Caudate nucleus (tissue), 63 donors: ENCODE measurements at places on chromosomes 7 and 10.

GRCh38 chr10:78992333-78992732 is 76.4 kb upstream of the ZMIZ1 start:
- no peak for DNase-seq

DNA sequence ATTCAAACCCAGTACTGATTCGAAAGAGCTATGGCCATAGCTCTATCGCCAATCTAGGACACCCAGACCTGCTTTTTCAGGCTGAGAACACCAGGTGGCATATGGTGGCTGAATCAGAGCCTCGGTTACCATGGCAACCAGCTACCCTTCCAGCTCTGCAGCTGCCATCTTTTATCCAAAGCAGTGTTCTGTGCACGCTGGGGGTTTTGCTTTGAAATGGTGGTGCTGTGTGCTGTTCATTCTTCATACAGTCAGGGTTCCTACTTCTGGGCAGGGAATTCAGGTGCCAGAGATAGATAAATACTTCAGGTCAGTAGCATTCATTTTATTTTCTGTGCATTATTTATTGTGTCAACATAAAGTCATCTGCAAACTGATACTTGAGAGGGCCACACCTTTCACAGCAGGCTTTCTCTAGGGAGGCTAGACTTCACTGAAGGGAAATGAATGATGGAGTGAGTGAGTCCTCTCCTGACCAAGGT is 85.4 kb downstream of the AKR1D1 start:
- DNase-seq: peak; percentile 58

GRCh38 chr7:101399759-101400158 is 37.1 kb downstream of the COL26A1 start:
- no peak for DNase-seq

- DNase-seq: no peak
Observed at GRCh38 chr10:33897291-33897752, 562.9 kb upstream of the NRP1 start.

GRCh38 chr10:32004161-32004591 is 52.0 kb downstream of the KIF5B start:
- no peak for DNase-seq

DNA sequence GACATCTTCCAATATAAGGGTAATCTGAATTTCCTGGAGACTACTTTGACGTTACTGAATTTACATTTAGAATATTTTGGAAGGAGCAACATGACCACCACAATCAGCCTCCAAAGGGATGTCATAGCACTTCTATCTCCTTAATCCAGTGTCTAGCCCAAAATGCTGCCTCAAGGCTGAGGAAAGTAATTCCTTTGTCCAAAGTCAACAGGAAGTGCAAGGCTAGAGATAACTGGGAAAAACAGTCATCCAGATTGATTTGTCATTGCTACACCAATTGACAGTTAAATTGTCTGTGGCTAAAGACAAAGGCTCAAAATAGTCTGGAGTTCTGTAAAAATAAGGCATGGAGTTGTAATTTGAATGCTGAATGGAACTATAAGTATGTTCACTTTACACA is 3.9 kb upstream of the TFPI2 start:
- DNase-seq: no peak

GRCh38 chr7:1269336-1269890 is 36.7 kb downstream of the UNCX start:
- no peak for DNase-seq

DNA sequence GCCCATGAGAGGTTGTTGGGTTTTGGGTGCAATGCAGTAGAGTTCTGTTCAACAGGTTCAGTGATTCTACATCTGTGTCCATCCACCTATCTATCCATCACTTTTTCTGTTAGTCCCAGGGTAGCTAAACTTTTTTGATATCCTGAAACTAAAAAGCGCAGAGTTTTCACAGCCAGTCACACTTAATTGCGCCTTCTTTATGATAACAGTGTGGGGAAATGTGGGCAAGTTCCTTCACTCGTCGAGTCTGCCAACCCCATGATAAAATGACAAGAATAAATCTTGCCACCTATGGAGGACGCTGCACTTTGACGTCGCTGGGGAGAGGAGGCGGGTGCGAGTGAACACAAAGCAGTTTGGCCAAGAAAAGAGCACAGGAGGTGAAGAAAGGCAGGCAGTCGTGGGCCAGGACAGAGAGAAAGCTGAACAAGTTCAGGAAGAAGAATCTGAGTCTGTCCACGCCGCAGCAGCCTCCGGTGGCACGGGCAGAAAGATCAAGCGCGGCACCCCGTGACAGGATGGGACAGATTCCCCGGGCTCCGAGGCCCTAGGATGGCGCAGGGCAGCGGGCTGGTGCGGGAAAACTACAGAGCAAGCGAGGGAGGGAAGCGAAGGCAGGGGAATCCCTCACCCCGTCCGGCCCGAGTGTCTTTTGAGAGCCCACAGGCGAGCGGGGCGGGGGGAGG is 9.2 kb downstream of the SP8 start:
- DNase-seq: no peak

DNA sequence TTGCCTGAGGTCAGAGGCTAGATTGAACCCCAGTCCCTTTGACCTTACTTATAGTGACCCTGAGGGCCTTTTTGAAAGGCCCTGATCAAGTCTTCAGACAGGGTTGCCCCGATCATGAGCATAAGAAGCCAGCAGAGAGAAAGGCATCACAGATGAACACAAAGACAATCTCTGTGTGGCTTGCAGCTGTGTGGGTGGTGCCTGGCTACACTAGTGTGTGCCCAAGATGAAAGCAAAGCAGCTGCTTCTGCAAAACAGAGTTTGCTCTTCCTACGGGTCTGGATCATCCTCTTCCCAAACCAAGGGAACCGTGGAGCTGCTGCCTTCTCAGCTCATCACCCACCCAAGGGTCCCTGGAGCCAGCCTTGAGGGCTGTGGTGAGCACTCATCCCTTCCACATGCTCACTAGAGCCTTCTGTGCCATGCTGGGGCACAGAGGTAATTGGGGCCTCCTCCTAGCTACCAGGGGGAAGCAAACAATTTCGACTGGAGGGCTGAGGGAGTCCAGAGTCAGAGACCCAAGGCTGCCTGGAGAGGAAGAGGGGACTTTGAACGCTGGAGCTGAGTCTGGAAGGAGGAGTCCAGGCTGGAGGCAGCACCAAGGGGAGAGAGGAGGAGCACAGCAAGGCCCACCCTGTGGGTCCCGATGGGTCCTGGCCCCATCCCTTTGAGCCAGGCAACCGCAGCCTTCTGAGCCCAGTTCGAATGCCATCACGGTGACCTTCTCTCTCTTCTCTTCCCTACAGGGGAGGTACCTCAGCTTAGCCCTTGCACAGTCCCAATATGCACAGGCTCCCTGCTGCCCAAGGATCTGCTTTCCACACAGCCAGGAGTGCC is 42.3 kb downstream of the ANTXRL start:
- peak; percentile 83 for DNase-seq

DNA sequence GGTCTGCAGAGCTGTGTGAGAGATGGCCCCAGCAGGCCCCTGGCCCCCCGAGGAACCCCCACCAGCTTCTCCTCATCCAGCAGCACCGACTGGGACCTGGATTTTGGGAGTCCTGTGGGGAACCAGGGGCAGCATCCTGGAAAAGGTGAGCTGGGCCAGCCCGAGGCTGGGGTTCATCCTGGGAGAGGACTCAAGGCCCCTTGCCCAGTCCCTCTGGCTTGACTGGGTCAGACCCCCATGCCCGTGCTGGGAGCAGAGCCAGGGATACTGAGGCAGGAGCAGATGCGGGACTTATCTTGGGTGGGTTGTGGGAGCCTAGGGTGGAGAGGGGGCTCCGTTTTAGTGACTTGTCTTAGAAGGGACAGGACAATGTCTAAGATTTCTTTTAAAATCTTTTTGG is 47.5 kb downstream of the ZNF467 start:
- DNase-seq: no peak

DNA sequence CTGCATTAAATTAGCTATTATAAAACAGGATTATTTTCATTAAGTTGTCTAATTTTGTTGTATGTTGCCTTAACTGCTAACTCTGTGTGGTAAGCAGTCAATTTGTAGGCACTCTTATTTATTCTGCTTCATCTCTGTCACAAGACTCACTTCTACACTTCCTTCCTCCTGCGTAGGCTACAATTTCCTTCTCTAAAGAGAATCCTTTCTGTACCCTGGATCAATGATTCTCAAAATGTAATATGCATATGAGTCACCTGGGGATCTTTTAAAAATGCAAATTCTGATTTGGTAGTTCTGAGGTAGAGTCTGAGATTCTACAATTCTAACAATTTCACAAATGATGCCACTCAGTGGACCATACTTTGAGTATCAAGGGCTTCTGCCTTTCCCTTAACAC is 4.4 kb upstream of the UBE2D1 start:
- DNase-seq: no peak

GRCh38 chr7:127654404-127655394 is 2.7 kb downstream of the SND1 start:
- no peak for DNase-seq

GRCh38 chr7:74253835-74254128 is 417 bp downstream of the RFC2 start:
- DNase-seq: no peak

DNA sequence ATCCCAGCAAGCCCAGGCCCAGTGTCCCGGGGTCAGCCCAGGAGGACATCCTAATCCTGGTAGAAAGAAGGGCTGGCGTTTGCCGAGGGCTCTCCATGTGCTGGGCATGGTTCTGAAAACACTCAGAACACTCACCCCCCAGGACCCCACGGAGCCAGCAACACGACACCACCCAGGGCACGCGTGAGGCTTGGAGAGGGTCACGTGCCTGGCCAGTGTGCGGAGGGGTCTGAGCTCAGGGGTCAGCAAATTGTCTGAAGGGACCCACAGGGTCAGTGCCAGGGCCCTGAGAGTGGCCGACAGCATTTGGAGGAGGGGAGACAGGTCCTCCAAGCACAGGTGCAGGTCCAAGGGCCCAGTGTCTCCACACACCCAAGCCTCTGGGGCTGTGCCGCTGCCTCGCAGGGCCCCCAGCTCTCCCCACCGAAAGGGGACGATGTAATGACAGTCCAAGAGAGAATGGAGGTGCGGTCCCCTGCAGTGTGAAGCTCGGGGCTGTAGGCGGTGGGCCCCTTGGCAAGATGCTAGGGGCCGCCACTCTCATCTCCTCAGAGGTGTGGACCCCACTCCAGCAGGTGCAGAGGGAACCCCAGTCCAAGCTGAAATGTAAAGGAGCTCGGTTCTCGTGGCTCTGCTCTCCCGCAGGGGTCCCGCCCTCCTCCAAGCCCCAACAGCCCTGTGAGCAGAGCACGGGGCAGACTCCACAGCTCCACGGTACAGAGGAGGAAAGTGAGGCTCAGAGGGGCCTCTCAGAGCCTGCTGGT is 7.8 kb downstream of the FOXL3 start:
- DNase-seq: no peak

- DNase-seq: no peak
Observed at GRCh38 chr7:82209179-82209747, 234.3 kb downstream of the CACNA2D1 start.

DNA sequence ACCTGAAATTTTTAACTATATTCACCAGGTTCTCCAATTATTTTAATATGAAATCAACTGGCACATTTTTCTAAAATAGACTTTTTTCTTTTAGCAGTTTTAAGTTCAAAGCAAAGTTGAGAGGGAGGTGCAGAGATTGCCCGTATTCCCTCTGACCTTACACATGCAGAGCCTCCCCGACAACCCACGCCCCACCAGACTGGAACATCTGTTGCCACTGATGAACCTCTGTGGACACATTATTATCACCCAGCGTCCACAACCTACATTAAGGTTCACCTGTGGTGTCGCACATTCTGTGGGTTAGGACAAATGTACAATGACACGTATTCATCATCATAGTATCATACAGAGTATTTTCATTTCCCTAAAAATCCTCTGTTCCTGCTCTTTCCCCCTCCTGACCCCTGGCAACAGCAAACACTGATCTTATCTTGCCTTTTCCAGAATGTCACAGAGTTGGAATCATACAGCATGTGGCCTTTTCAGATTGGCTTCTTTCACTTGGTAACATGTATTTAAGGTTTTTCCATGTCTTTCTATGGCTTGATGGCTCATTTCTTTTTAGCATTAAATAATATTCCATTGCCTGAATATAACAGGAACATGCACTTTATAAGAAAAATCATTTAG is 37.1 kb downstream of the COBL start:
- DNase-seq: no peak

GRCh38 chr10:30396698-30397097 is 37.3 kb upstream of the MAP3K8 start:
- DNase-seq: no peak

DNA sequence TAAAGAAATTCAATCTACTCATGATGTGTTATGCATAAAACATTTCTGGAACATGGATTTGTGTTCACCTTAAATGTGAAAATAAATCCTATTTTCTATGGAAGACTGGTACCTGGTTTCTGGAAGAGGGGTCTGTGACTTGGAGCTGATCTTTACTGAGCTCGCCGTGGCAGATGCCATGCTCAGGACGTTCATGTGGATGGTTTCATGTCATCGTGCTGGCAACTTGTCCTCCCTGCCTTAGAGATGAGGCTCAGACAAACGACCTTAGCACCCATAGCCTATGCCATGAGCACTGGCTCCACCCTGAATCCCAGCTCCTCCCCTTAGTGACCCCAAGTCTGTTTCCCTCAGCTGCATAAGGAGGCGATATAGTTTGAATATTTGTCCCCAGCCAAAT is 7.3 kb downstream of the PPIF start:
- DNase-seq: no peak

DNA sequence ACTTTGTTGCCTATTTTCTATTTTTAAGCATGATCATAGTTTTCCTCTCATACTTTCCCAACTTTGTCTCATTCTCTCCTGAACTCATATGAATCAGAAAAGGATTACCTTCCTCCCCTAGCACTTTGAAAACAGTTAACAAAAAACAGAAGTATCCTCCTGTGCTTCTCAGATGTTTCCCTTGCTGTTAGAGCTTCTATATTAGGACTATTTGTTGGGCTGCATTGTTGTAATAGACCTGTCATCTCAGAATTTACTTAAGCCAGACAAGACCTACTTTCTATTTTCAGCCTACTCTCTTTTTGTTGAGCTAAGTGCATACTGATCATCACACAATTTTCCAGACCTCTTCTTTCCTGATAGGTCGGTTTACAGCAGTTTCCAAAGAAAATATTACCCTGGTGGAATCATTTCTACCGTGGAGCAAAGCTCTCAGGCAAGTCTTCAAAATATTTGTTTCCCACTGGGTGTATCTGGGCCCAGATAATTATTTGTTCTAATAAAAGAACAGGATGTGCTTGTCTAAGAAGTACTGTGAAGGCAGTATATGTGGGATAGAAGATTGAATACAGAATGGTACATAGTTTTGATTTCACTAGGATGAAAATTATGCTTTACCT is 411.9 kb upstream of the KLF6 start:
- no peak for DNase-seq

DNA sequence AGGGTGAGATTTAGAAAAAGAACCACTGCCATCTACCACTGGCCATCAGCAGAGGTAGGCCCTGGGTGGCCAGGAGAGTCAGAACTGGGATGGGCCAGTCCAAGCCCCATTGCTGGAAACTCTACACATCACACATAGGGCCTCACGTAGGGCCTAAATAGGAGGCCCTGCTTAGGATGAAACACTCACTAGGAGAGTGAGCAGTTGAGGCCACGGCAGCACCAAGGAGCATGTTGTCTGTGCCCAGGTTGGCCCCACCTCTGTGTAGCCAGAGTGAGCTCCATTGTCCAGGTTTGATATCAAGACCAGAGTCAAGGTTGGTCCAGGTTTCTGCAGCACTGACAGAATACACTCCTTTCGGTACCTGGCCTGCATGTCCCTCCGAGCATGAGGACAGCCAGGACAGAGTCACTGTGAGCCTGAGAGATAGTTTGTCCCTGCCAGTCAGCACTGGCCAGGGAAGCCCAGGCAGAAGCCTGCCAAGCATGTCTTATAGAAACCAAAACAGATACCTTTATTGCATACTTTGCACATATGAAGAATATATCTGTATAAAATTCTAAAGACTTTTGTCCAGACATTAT is 77.9 kb upstream of the CAMK2B start:
- DNase-seq: no peak
